ENCODE measurements at places on chromosomes 5 and 9.

DNA sequence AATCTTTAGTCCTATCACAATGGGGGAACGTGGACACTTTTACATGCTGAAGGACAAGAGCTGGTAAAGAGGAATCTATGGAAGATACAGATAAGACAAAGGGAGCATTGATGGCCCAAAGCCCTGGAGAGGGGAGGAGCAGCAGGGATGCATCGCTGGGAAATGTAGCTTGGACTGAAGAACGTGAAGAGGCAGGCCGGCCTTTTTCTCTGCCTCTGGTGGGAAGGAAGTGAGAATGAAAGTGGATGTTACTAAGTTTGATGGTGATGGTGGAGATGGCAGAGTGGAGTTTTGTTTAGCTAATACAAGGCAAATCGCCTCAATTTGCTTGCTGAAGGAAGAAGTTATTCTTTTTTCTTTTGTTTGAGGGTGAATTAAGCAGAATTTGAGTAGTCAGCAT lies 124.6 kb upstream of the TAF11L2 start:
- DNase-seq: no peak

GRCh38 chr9:129665814-129666520 lies 520 bp downstream of the PRRX2 start:
- DNase-seq: no peak

GRCh38 chr5:88682881-88683361 lies 200.1 kb downstream of the MEF2C start:
- DNase-seq: no peak

DNA sequence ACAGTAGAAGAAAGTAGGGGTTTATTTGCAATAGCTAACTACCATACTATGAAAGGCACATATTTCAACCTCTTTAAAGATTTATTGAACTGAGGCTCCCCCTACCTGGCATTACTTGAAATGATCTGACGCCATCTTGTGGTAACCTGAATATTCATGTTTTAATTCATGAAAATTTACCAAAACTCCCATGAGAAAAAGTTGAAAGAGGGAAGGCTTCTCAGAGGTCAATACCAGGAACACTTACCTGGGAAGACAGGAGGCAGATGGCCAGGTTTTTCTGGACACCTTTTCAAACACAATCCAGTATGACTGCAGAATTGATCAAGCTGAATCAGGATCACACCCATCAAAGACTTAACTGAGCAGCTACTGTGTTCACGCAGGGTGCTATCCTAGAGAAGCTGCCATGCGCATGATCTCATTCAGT lies 9.4 kb downstream of the PRELID2 start:
- DNase-seq: peak; percentile 49

- no peak for DNase-seq
Observed at GRCh38 chr9:126248680-126249079, 77.9 kb upstream of the MVB12B start.

GRCh38 chr5:80466669-80467485 lies 21.0 kb upstream of the FAM151B start:
- no peak for DNase-seq

DNA sequence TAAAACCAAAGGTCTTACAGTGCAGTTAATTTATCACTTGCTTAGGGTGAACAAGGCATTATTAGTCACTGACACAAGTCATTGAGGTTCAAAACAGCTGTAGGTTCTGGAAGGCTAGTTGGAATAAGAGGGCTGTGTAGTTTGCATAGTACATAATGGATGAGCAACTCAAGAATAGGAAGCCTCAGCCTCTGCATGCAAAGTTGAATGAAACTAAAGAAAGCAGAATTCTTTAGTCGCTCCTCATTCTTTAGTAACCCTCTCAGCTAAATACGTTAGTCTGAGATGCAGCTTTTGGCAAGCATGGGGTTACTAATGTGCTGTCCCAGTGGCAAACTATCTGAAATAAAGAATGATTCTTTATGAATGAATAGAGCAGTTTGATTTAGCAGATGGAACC lies 74.2 kb downstream of the ADGRV1 start:
- no peak for DNase-seq

DNA sequence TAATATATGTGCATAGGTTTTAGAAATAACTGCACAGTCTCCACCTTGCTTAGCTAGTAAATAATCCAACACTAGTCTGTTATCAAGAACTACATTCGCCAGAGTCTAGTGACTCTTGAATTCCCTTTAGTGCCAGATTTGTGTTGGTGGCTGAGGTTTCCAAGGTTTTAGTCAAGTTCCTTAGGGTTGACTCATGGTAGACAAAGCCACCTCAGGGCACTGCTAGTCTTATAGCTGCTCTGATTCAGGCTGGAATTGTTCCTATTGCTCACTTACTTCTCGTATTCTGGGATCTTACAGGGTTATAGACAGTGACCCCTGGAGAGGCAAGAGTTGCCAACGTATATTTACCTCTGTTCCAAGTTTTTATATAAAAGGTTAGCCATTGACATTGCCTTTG lies 1369.8 kb upstream of the CDH9 start:
- no peak for DNase-seq

DNA sequence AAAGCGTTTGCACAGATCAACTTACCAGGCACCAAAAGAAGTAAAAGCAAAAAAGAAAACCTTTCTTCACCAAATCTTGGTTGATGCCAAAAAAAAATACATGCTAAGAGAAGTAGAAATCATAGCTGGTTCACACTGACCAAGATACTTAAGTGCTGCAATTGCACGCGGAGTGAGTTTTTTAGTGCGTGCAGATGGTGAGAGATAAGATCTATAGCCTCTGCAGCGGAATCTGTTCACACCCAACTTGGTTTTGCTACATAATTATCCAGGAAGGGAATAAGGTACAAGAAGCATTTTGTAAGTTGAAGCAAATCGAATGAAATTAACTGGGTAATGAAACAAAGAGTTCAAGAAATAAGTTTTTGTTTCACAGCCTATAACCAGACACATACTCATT lies 36.4 kb upstream of the CCDC152 start:
- peak; percentile 31 for DNase-seq

- DNase-seq: no peak
Observed at GRCh38 chr5:164002214-164002613, 496.8 kb downstream of the MAT2B start.

DNA sequence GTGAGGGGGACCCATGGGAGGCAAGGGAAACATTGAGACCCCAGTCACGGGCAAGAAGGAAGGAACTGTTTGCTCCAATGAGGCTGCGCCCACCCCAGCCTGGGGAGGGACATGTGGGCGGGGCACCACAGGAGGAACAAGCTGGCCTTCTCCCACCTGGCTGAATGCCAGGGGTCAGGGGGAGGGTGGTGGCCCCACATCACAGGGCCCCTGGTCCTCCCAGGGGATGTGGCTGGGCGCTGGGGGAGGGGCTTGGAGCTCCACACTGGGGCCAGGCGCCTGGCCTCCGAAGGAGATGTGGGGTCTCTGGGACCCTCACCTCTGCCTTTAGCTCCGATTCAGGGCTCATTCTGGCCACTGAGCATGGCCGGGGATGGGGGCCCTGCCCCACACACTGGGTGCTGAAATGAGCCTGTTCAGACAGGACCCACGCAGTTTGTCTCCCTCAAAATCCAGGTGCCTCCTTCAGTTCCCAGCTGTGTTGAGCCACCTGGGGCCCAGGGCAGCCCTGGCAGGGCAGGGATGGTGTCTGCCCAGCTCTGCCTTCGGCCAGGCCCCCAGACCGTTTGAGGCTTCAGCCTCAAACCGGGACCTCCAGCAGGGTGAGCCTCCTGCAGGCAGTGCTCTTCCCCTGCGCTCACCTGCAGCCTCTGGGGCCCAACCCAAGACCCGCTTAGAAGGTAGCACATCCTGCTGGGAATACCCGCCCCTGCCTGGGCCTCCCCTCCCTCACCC lies 33.2 kb upstream of the NOTCH1 start:
- peak; percentile 55 for DNase-seq

DNA sequence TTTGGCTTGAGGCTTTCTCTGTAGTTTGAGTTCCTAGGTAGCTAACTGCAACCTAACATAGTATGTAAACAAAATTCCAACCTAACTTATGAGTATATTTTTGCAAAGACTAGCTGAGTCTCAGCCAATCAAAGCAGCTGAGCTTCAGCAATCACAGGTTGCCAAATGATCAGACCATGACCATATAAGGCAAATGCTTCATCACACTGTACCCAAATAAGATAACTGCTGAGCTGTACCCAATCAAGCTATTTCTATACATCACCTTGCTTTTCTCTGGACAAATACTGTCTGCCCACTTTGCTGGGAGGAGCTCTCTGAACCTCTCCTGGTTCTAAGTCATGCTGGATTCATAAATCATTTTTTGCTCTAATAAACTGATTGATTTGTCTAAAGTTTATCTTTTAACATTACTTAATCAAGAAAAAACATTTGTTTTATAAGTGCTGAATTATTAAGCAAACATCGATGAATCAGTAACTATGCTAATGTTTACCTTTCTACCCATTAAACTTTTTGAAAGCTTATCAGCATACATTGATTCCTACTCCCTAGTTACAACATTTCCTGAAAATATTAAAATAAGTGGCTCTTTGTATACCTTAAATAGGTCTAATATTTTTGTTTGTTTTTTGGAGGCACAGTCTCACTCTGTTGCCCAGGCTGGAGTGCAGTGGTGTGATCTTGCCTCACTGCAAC lies 129.7 kb upstream of the PCA3 start:
- no peak for DNase-seq

- DNase-seq: no peak
Observed at GRCh38 chr9:71767776-71768321, 464 bp downstream of the CEMIP2 start.
